ENCODE measurements at places on chromosomes 13 and 19. TPM values are rescaled to one million over a fixed set of nuclear protein-coding genes. Genes with fewer than 3 reads are reported as not detected.

TMPRSS9 gene
- not detected for total RNA-seq

NPAS1 gene
- 0.46 TPM for total RNA-seq

CERS1 gene
- total RNA-seq: not detected

GARIN5A gene
- total RNA-seq: 0.78 TPM

PLEKHA4 gene
- 11.0 TPM for total RNA-seq

KLK8 gene
- total RNA-seq: 53.8 TPM

CLEC17A gene
- not detected for total RNA-seq

CCNE1 gene
- 12.4 TPM for total RNA-seq

ZNF577 gene
- 1.6 TPM for total RNA-seq

VPS36 gene
- total RNA-seq: 30.6 TPM

DNAAF3 gene
- 1.3 TPM for total RNA-seq

UPK1A gene
- total RNA-seq: not detected

ZNF865 gene
- 3.7 TPM for total RNA-seq

FGF22 gene
- total RNA-seq: not detected

C1QTNF9B gene
- total RNA-seq: not detected

RDH8 gene
- total RNA-seq: not detected

MISP gene
- 12.6 TPM for total RNA-seq

GIPR gene
- total RNA-seq: 1.4 TPM

RBM42 gene
- total RNA-seq: 75.7 TPM
